Stimulated activated CD4-positive, alpha-beta T cell treated with anti-CD3 and anti-CD28 coated beads, Interleukin-2, amount 100 ng/mL, for 48 hours (primary cell): ENCODE measurements at places on chromosomes 6 and 20.

DNA sequence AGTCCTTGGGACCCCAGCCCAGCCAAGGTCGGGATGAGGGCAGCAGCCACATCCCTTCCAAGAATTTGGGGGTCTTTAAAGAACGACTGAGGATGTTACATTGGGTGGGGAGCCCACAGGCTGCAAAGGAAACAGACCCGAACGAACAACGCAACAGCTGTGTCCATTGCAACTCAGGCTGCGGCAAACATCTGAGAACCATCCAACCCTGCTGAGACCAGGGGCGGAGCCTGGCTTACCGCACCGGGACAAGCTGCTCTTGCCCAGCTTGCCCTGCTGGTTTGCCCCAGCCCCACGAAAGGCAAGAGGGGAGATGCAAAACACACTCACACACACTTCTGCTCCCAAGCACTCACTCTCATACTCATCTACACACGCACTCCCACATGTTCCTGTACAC, 21.5 kb upstream of the TAF4 start:
- DNase-seq = no peak

GRCh38 chr6:29483735-29484134, 4.0 kb downstream of the MAS1L start:
- DNase-seq = no peak

DNA sequence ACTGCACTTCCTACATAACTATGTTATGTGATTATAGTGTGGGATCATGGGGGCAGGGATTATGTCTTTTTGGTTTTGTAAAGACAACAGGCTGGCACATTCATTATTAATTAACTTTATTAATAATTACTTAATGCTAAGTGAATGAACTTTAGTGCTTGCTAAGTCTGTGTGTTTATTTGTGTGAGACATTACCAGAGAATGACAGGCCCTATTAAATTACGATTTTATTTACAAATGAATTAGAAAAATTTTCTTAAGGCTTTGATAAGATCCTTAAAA, 100.9 kb downstream of the CD83 start:
- DNase-seq = no peak

DNA sequence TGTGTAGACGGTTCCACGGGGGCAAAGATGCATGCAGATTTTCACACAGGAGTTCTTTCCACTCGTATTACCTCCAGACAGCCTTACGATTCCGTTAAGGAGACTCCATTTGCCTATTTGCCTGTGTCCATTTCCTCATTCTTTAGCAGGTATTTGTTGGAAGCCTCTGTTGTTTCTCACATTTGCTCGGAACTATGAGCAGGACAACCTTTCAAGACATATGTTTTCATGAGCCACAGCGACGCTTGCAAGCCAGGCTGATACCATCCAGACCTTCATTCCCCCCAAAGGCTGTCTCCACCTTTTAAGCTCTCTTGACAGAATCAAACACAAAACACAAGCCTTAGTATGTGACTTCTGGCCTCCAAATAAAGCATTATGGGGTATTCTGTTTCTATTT, 57.6 kb upstream of the NEDD9 start:
- no peak for DNase-seq

- DNase-seq = no peak
Measured at GRCh38 chr6:121187833-121188200, 146.5 kb downstream of the TBC1D32 start.

DNA sequence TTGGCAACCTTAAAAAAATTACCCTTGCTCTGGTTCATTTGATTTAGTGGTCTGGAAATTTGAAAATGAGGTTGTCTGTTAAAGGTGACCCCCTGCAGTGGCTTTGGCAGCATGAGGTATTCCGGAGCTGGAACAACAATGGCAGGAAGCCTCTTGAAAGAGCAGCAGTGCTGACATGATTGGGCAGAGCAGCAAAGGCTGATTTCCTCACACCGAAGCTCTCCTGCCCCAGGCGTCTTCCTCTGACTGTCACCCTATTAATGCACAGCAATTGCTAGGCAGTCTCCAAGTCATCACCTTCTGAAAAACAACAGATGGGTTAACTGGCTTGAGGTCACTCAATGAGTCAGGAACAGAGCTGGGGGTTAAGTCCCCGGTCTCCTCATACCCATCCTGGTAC, 241.8 kb upstream of the MMS22L start:
- no peak for DNase-seq

GRCh38 chr6:157984686-157985225, 3.1 kb downstream of the SYNJ2 start:
- DNase-seq = no peak

DNA sequence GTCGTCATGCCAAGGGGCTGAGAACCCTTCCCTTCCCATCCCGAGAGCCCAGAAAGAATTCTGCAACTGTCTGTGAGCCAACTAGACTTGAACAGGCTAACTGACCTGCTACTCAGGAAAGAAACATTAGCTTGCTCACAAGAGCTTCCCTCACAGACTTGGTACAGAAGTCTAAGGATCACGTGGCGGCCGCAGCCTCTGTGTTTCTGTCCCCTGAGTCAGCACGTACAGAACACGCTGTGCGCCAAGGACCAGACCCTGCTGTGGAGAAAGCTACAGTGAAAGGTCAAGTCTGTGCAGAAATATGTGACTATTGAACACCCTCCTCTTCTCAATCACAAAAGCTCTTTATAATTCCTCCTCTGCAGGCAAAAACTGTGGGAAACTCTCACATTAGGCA, 151.3 kb upstream of the QKI start:
- no peak for DNase-seq

- no peak for DNase-seq
Measured at GRCh38 chr6:31636698-31637596, 15.5 kb downstream of the BAG6 start.

- no peak for DNase-seq
Measured at GRCh38 chr6:41352907-41353306, 17.5 kb downstream of the NCR2 start.

GRCh38 chr6:6026513-6027205, 19.9 kb upstream of the NRN1 start:
- DNase-seq = no peak

GRCh38 chr20:56158489-56158888, 90.0 kb upstream of the MC3R start:
- no peak for DNase-seq

DNA sequence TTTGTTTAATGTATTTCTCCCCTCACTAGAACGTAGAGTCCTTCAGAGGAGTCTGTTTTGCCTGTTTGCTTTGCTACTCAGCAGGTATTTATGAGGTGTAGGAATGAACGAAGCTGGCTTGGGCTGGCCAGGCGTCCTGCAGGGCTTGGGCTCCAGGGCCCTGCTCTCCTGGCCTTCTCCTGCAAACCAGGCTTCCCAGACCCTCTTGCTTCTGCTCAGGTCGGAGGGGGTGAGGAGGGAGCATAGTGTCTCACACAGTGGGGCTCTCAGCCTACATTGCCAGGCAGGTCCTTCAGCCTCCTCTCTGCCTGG, 24.6 kb upstream of the MLN start:
- DNase-seq = no peak

GRCh38 chr20:39381595-39381994, 419.5 kb downstream of the DHX35 start:
- no peak for DNase-seq

GRCh38 chr6:170291271-170292110, 613 bp upstream of the DLL1 start:
- no peak for DNase-seq

DNA sequence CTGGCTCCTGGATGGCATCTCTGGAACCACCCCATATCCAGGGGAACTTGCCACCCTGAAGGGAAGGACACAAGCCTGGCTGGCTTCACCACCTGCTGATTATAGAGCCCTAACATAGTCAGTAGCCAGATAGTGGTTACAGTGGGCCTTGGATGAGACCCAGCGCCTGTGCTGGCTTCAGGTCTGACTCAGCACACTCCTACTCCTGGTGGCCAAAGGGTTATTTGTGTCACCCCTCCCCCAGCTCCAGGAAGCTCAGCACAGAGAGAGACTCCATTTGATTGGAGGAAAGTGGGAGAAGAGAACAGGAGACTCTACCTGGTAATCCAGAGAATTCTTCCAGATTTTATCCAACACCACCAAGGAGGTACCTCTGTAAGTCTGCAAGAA, 12.8 kb downstream of the SNX14 start:
- DNase-seq = no peak

GRCh38 chr20:3659492-3660261, 3.5 kb downstream of the GFRA4 start:
- DNase-seq = no peak

GRCh38 chr6:7153789-7154188, 46.0 kb downstream of the RREB1 start:
- DNase-seq = no peak

DNA sequence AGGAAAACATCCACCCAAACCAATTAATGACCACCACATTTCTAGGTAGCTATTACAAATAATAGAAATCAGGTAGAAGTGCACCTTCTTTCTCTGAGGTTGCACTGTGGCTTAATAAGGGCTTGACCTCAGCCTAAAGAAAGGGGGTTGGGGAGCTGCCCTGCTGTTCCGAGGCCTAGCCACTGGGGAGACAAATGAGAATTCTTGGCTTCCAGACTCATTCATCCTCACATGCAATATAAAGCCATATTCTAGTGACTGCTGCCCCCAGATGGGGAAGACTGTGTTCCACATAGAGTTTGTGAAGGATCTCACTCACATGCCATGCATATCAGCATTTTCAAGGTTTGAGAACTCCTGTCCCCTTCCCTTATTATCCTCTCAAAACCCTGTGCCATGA, 22.9 kb downstream of the SAYSD1 start:
- DNase-seq = no peak

GRCh38 chr6:24969343-24969860, 33.6 kb upstream of the RIPOR2 start:
- no peak for DNase-seq

- no peak for DNase-seq
Measured at GRCh38 chr20:63364801-63365585, 3.8 kb upstream of the CHRNA4 start.

- DNase-seq = no peak
Measured at GRCh38 chr6:141552031-141552430, 580.7 kb upstream of the GJE1 start.

DNA sequence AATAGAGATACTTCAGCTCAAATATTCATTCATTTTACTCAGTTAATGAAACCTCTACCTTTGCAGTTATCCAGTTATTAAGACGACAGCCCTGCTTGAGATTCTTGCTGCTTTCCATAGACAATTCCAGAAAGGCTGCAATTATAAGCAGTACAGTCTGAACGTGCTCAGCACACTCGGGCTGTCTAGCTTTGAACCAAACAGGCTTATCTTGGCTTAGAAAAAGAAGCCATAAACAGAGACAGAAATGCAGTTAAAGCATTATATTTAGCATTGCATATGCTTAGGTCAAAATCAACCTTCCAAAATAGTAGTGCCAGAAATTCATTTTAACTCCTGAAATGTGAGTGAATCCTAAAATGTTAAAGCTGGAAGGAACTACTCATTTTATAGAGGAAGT, 204.1 kb upstream of the KCNQ5 start:
- no peak for DNase-seq

DNA sequence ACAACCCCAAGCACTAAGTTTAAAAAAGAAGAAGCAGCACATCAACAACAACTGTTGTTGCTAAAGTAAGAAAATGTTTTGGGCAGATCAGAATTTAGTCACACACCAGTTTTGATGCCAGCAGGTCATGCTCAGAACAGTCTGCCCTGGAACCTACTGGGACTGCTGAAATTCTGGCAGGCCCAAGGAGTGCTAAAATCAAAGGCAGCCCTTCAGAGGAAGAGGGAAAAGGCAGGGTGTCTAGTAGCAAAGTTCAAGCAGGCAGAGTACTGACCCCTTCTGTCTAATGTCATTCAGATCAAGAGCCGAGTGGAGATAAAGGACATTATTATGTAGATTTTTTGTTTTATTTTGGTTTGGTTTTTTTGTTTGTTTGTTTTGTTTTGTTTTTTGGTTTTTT, 96.6 kb upstream of the LOC128125822 start:
- no peak for DNase-seq
